ENCODE measurements at places on chromosomes 16 and 17.

GRCh38 chr16:1291576-1291974 lies 17.9 kb upstream of the UBE2I start:
- DNase-seq, result no peak

DNA sequence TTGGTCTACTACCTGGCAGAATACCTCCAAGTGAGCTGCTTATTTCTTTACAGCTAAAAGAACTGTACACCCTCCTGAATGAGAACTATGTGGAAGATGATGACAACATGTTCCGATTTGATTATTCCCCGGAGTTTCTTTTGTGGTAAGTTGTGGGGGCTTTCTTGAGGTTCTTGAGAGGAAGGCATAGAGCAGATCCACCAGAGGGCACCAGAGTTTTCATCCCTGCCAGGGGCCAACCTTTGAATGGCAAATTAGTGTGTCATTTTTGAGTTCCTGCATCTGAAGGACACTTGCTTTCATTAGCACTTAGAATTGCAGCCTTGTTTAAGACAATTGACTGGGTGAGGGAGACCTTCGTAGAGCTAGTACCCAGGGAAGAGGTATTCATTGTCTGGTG lies 35.0 kb downstream of the NMT1 start:
- no peak for DNase-seq

DNA sequence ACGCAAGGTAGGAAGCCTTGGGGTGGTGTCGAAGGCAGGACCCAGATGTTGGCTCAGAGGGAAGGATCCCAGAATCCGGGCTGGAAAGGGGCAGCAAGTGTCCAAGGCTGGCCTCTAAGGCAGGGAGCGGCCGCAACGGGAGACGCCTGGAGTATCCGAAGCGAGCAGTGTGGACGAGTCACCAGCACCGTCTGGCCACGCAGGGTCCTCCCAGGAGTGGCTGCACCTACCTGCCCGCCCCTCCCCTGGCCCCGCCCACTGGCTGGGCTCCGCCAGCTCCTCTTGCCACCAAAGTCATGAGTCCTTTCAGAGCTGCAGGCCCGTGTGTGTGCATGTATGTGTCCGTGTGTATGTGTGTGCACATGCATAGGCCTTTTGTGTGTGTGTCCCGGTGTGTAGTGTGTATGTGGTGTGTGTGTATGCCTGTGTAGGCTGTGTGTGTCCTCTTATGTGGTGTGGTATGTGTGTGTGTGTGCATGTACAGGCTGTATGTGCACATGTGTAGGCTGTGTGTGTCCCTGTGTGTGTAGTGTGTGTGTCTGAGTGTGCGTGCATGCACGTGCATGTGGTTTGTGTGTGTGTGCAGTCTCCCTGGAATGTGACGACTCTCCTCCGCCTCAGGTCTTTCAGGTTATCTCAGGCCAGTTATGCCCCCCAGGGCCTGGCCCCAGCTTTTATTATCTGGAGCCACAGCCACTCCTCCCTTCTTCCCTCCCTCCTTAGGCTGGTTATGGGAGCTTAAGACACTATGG lies at the start of gene PRSS8:
PRSS8 (minus strand) TSS at position 193 of the 752 bp plus-strand sequence. CDS start 229 bp downstream, outside the sequence.
- no peak for DNase-seq

GRCh38 chr17:71790791-71791190 lies 330.0 kb upstream of the SOX9 start:
- no peak for DNase-seq

DNA sequence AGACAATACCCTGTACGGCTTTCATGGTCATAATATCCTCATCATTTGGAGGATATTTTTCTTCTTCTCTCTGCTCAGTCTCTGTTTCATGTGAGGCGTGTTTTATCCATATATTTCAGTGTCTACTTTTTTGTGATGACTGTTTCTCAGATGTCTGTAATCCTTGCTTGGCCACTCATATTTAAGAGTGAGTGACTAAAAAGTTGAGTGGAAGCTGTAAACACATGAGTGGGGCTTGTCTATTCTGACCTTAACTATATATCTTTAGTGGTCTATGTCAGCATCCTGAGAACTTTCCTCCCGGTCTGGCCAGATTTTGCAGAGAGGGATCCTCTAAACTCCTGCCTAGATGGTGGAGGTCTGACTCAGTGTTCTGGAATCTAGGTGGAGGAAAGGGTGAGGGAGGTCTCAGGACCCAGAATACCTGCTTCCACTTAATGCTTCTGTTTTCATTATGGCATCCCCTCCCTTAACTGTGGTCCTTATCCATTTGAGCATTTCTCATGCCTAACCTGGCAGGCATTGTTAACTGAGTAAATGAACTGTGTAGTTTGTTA lies 6.0 kb downstream of the DDX19B start:
- DNase-seq, result no peak

DNA sequence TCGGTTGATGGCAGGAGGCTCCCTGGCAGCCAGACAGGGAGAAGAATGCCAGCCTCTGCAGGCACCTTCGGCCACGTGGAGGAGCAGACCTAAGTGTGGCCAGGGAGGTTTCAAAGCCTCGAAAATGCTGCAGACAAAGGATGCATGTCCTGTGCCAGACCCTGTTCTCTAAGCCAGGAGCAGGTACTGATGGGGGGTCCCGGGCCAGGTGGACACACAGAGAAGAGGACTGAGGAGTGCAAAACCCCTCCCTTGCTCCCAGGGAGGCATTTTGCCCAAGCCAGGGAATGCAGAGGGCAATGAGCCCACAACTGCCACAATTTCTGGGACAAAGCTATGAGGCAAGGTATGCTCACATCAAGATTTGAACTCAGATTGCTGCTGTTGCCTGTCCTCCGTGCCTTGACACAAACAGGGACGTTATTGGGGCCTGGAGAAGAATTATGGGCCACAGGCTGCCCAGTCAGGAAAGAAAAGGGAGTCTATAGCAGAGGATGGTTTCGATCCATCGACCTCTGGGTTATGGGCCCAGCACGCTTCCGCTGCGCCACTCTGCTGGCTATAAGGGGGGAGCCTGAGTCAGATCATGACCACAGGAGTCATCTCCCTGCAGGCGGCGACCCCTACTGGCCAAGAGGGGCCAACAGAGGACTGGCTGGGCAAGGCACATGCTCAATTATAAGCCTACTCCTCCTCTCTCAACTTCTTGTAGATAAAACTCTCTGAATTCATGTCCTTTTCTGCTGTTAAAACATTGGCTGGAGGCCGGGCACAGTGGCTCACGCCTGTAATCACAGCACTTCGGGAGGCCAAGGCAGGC lies 25.1 kb upstream of the FOXK2 start:
- peak; percentile 76 for DNase-seq

GRCh38 chr17:5035315-5035714 lies at the start of gene SLC52A1:
Gene SLC52A1, minus strand, starts transcription at chr17:5035426. Its CDS starts 820 bp downstream, at chr17:5034606.
- no peak for DNase-seq

GRCh38 chr16:9614389-9614788 lies 522.9 kb downstream of the HAPSTR1 start:
- DNase-seq, result no peak

GRCh38 chr17:4769628-4770027 lies 2.1 kb upstream of the TM4SF5 start:
- no peak for DNase-seq

- DNase-seq, result no peak
Observed at GRCh38 chr16:81497690-81498089, 53.1 kb downstream of the CMIP start.

GRCh38 chr16:49478107-49478506 lies 104.5 kb downstream of the C16orf78 start:
- DNase-seq, result no peak

GRCh38 chr17:74490716-74491115 lies 24.3 kb downstream of the CD300A start:
- no peak for DNase-seq

DNA sequence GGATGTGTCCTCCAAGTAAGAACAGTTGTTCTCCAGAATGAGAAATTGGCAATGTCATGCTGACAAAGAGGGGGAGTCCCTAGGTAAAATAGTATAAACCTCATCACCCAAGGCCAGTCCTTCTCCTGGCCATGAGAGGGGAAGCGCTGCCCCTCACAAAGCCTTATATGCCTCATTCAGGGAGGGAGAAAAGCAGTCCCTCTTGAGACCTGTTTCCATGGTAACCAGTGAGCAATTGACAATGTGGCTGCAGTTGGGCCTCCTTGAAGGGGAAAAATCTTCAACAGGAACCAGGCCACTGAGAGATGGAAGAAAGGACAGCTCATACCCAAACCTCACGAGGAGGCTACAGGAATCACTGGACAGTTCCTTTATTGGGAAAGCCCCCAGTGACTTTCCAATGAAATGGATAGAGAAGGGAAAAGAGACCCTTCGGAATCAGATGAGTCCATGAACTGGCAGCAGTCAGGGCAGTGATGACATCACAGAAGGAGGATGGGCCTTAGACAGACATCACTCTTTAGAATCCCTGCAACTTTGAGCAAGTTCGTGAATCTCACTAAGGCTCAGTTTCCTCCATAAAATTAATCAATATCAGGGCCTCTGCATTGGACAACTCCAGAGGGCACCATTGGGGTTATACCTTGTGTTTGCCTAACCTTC lies 275.7 kb downstream of the TOX3 start:
- no peak for DNase-seq

GRCh38 chr17:36127911-36128310 lies 24.3 kb downstream of the CCL4 start:
- no peak for DNase-seq

DNA sequence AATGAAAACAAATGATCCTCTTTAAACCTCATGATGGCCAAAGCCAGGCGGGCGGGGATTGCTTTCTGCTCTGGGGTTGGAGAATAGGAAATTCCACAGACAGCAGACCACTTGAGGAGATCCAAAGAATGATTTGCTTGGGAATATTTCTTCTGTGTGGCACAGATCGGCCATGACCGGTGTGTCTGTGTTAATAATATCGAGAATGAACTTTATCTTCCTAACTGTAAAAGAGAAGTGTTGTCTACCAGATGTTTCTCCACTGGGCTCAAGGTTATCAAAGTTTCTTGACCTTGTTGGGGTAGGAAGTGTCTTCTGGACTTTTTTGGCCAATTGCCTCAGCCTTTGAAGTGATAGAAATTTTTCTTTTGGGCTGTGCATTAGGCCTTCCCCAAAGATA lies 186.6 kb upstream of the ZFHX3 start:
- no peak for DNase-seq

- no peak for DNase-seq
Observed at GRCh38 chr17:76155988-76156661, 15.1 kb upstream of the FOXJ1 start.

GRCh38 chr16:2493605-2494004 lies 18.7 kb downstream of the TBC1D24 start:
- no peak for DNase-seq

GRCh38 chr16:66360624-66361324 lies 5.7 kb upstream of the CDH5 start:
- DNase-seq, result no peak

Measured in forelimb muscle (tissue), 1 donor.